ENCODE measurements at places on chromosomes 1 and 21. TPM values are rescaled to one million over a fixed set of nuclear protein-coding genes. Genes with fewer than 3 reads are reported as not detected.

APP gene
- polyA plus RNA-seq, result 742 TPM

AMY2A gene
- 0.23 TPM for polyA plus RNA-seq

- no peak for DNase-seq
Measured at GRCh38 chr1:199403531-199404116, 623.9 kb upstream of the NR5A2 start.

GRCh38 chr1:98323906-98324358 lies 337.6 kb upstream of the SNX7 start:
- DNase-seq, result no peak

GRCh38 chr21:41365377-41366107 lies 3.7 kb downstream of the MX2 start:
- DNase-seq, result no peak

- DNase-seq, result no peak
Measured at GRCh38 chr1:100152271-100152670, 19.3 kb downstream of the TRMT13 start.

- DNase-seq, result no peak
Measured at GRCh38 chr1:186577216-186577615, 103.0 kb downstream of the PTGS2 start.

DNA sequence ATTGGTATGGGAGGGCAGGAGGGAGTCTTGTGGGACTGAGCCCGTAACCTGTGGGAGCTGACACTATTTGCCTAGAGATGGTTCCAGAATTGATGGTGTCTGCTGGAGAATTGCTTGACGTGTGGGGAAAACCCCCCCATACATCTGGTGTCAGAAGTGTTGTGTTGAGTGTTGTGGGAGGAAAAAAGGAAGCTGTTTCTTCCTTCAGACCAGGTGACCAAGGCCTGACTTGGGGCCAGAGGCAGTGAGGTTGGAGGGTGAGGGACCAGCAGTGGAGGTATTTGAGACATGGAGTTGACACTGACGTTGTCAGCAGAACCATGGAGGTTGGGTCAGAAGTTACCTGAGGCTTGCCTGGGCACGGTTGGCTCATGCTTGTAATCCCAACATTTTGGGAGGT lies 8.3 kb downstream of the SHISAL2A start:
- no peak for DNase-seq

- no peak for DNase-seq
Measured at GRCh38 chr1:111843177-111843576, 87.5 kb downstream of the DDX20 start.

PTGS2 gene
- polyA plus RNA-seq, result 6.8 TPM

CATSPERE gene
- polyA plus RNA-seq, result 2.4 TPM

GRCh38 chr1:44353604-44354003 lies 1.5 kb downstream of the ERI3 start:
- no peak for DNase-seq

ANXA9 gene
- polyA plus RNA-seq, result 11.5 TPM

DNA sequence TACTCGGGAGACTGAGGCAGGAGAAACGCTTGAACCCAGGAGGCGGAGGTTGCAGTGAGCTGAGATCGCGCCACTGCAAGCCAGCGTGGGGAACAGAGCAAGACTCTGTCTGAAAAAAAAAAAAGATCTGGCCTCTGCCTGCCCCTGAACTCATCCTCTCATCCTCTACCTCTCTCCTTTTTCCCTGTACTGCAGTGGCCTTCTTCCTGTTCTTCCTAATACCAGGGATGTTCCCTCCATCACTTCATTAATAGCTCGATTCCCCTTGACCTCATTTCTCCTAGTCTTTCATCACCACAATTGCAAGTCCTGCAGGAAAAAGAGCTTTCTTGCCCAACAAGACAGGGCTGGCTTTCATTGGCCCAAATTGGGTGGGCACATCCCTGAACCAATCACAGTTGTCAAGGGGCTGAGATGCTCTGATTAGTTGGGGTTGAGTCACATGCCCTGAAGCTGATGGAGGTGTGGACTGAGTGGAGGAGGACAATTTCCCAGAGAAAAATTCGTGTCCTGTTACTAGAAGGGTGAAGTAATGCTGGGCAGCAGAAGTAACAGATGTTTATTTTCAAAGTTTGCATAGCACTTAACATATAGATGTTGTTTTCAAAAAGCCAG lies 86.8 kb upstream of the PUM1 start:
- DNase-seq, result no peak

GRCh38 chr21:31279986-31280385 lies 64.1 kb downstream of the TIAM1 start:
- DNase-seq, result no peak

DNA sequence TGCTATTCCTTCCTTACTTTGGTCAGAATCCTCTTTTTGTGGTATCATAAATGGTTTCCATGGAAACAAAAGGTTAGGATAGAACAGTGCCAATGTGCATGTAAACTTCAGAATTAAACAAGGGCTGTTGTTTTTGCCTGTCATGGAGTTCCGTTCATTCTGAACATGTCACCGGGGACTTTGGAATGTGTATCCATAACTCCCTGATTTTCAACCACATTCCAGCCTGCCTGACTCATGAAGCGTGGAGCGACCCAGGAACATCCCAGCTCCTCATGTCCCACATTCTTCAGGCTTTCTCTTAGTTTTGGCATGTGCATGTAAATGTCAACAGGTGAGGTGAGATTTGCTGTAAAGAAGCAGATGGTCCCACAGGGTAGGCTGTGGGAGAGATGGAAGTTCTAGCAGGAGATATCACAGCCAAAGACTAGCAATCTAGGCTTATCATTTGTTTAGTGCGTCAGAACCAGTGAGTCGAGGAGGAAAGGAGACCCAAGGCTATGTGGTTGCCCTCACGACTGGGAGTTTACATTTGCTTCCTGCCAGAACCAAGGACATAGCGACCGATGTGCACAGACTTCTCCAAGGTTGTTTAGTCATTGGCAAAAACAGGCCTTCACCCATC lies 23.0 kb upstream of the DNAJC11 start:
- DNase-seq, result no peak

DNA sequence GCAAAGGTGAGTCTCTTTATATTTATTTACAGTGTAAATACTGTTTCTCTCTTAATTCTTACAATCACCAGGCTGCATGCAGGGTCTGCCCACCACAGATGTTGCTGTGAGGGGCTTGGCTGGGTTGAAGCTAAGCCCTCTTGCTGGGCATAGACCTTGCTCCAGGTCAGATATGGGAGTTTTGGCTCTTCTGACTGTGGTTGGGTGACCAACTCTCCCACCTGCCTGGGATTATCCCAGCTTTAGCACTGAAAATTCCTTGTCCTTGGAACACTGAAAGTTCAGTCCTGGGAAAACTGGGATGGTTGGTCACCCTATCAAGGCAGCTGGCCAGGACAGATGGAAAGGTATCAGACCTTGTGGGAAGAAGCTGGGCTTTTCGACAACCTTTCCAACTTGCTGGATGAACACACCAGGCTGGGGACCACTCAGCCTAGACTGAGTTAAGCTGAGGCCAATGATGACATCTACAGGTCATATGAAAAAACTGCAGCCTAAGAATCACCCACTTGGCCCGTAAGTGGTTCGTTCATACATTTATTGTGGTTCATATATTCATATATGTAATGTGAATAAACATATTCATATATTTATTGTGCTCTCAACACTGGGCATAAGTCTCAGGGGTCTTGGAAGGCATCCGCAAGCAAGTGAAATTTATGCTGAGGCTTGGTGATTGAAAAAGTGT lies 26.6 kb upstream of the HPDL start:
- no peak for DNase-seq

OR2G6 gene
- not detected for polyA plus RNA-seq

DNA sequence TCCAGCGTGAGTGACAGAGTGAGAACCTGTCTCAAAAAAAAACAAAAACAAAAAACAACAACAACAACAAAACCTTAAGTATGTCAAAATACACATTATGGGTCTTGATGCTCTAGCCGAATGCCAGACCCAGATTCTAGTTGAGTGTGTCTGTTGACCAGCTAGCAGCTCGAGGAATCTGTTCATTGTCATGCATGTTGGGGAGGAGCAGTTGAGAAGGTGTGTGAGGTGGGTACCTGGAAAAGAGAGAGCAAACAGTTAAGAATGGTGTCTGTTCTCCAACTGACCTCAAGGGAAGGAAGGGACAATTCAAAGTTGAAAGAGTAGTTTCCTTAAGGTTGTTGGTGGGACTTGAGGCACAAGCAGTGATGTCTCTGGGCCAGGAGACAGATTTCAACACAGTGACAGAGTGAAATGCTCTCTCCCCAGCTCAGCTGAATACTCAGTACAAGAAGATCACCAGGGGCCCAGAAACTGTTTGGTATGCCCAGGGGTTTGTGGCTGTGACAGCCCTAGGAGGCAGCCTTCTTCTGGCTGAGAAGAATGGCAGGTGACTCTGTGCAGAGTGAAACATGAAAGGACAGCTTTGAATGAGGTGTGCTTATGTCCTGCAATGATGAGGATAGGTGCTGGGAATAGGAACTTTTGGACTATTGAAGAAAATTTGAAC lies 14.4 kb upstream of the POU2F1 start:
- DNase-seq, result no peak

GRCh38 chr1:232622378-232622777 lies 7.6 kb downstream of the SIPA1L2 start:
- DNase-seq, result no peak

SPRR2E gene
- polyA plus RNA-seq, result not detected

LRRC3 gene
- 6.6 TPM for polyA plus RNA-seq

GRCh38 chr21:16597753-16598152 lies 868.0 kb downstream of the USP25 start:
- no peak for DNase-seq

DNA sequence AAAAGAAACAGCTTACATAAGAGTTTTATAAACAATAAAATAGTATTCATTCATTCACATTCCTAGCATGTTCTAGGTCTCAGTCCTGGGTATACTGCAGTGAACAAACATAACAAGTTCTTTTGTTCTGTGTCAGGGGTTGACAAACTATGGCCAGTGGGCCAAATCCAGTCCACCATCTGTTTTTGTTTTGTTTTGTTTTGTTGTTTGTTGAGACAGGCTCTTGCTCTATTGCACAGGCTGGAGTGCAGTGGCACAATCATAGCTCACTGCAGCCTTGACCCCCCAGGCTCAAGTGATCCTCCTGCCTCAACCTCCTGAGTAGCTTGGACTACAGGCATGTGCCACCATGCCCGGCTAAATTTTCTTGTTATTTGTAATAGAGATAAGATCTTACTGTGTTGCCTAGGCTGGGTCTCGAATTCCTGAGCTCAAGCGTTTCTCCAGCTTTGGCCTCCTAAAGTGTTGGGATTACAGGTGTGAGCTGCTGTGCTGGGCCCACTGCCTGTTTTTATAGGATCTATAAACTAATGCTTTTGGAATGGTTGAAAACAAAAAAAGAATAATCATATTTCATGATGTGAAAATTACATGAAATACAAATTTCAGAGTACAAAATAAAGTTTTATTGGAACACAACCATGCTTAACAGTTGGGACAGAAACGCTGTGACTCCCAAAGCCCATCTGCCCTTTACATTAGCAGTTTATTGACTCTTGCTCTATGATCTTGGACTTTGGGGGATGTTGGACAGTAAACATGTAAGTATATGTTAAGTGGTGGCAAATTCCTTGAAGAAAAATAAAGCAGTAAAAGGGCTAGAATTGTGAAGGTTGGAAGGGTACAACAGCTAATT lies 17.9 kb downstream of the CAPZA1 start:
- no peak for DNase-seq

Measured in left renal pelvis (tissue), 4 donors.